ENCODE measurements at places on chromosomes 2 and 18. TPM values are rescaled to one million over a fixed set of nuclear protein-coding genes. Genes with fewer than 3 reads are reported as not detected.

The TUBA4B gene
- 0.49 TPM for polyA plus RNA-seq

The NEB gene
- polyA plus RNA-seq, result 8.8 TPM

The SERPINB8 gene
- polyA plus RNA-seq, result 3.2 TPM

The NEDD4L gene
- 117 TPM for polyA plus RNA-seq

The RNPEPL1 gene
- polyA plus RNA-seq, result 25.5 TPM

The TGFA gene
- 17.6 TPM for polyA plus RNA-seq

The KIAA2012 gene
- 0.07 TPM for polyA plus RNA-seq

The PRSS56 gene
- not detected for polyA plus RNA-seq

The CNGA3 gene
- not detected for polyA plus RNA-seq

The MYO7B gene
- polyA plus RNA-seq, result 18.0 TPM

The KYNU gene
- polyA plus RNA-seq, result 7.1 TPM

The HOXD12 gene
- polyA plus RNA-seq, result 0.42 TPM

All from right renal cortex interstitium (tissue), 3 donors.